ENCODE measurements at places on chromosomes 12 and 14. TPM values are rescaled to one million over a fixed set of nuclear protein-coding genes. Genes with fewer than 3 reads are reported as not detected.

TMEM233 gene
- not detected for total RNA-seq

ZDHHC17 gene
- total RNA-seq: 52.9 TPM

FAM181A gene
- total RNA-seq: not detected

CDK4 gene
- 44.4 TPM for total RNA-seq

LMO3 gene
- total RNA-seq: not detected

SALL2 gene
- total RNA-seq: 6.6 TPM

SPTLC2 gene
- total RNA-seq: 25.9 TPM

RTN1 gene
- total RNA-seq: not detected

SLC39A5 gene
- total RNA-seq: 0.64 TPM

PAH gene
- total RNA-seq: not detected

ACOT4 gene
- 1.2 TPM for total RNA-seq

ZBTB42 gene
- 12.3 TPM for total RNA-seq

MYF6 gene
- total RNA-seq: not detected

ENDOU gene
- not detected for total RNA-seq

WSCD2 gene
- not detected for total RNA-seq

WSB2 gene
- 24.4 TPM for total RNA-seq

TMEM119 gene
- total RNA-seq: 0.58 TPM

PLA2G1B gene
- total RNA-seq: not detected

KRT86 gene
- not detected for total RNA-seq

DIO3 gene
- total RNA-seq: not detected

TNS2 gene
- 7.2 TPM for total RNA-seq

GPR84 gene
- total RNA-seq: not detected

GPRC5D gene
- total RNA-seq: not detected

DEGS2 gene
- total RNA-seq: not detected

CCDC38 gene
- 0.23 TPM for total RNA-seq

NEDD1 gene
- 27.9 TPM for total RNA-seq

EXOC3L4 gene
- total RNA-seq: not detected

CLEC4D gene
- total RNA-seq: not detected

TMEM132D gene
- total RNA-seq: not detected

HSPA2 gene
- 1.3 TPM for total RNA-seq

ACTR6 gene
- 45.6 TPM for total RNA-seq

BDKRB2 gene
- total RNA-seq: not detected

ADCK1 gene
- total RNA-seq: 5.6 TPM

SLC6A15 gene
- not detected for total RNA-seq

TMEM30B gene
- total RNA-seq: 3.0 TPM

RAD51AP1 gene
- 1.5 TPM for total RNA-seq

TAMALIN gene
- total RNA-seq: 31.7 TPM

ASCL1 gene
- total RNA-seq: not detected

SLC7A7 gene
- 0.70 TPM for total RNA-seq

SMOC1 gene
- total RNA-seq: not detected

KRT75 gene
- total RNA-seq: not detected

SERPINA1 gene
- total RNA-seq: 0.58 TPM

GPD1 gene
- 1.1 TPM for total RNA-seq

TDRD9 gene
- 0.28 TPM for total RNA-seq

HOXC12 gene
- not detected for total RNA-seq

HECTD1 gene
- 170 TPM for total RNA-seq

L3HYPDH gene
- 52.4 TPM for total RNA-seq

SERPINA12 gene
- total RNA-seq: not detected

GLS2 gene
- 12.2 TPM for total RNA-seq

AICDA gene
- total RNA-seq: not detected

VDR gene
- 1.6 TPM for total RNA-seq

POP5 gene
- total RNA-seq: 70.7 TPM

ARHGAP9 gene
- 278 TPM for total RNA-seq

IGF1 gene
- total RNA-seq: not detected

PIWIL1 gene
- total RNA-seq: not detected

KCNJ8 gene
- total RNA-seq: 0.25 TPM

Data from CD4-positive, alpha-beta memory T cell (primary cell).